ENCODE measurements at places on chromosomes 1 and 21.

- no peak for DNase-seq
Observed at GRCh38 chr1:98496256-98496995, 165.1 kb upstream of the SNX7 start.

DNA sequence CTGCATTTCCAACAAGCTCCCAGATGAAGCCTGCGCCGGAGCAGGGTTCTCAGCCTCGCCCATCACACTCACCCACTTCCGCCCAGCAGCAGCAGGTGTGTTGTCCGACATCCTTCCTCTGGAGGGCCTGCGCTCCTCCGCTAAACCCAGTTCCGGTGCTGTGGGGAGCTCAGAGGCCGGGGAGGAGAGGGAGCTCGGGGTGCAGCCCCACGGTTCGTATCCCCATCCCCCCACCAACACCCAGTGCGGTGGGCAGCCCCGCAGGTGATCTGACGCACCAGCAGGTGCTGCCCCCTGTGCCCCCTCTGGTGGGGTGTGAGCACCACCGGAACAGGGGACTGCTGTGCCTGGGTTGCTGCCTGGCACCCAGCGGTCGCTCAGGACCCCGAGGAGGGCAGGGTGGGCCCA is 3.4 kb upstream of the PEX10 start:
- peak; percentile 77 for DNase-seq

DNA sequence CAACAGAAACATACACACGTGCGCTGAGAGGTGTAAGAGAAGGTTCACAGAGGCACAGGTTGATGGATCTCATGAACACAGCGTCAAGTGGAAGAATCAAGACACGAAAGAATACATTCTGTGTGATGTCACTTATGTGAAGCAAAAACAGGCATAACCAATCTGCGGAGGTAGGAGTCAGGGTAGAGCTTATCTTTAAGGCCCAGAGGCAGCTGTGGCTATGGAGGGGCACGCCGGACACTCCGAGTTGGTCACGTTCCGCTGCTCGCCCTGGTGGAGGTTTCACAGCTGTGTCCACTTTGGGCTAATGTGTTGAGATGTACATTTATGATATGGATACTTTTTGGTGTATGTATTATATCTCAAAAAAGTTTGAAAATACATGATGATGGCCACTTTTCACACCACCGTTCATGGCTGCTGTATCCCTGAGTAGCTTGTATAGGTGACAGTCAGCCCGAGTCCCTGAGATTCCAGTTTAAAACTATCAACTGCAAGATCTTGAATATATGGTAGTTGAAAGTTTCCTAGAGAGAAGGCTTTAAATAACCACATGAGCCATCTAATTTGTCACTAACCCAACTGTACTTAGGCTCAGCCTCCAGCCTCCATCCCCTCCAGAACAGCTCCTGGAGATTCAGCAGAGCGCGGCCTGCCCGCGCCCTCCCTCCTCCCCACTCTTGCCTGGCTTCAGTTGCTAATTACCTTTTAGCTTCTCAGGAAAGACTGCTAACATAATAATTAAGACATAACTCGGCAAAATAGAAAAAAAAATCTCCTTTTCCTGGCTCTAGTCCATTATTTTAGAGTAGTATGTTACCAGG is 6.7 kb upstream of the ADARB1 start:
- DNase-seq = no peak

DNA sequence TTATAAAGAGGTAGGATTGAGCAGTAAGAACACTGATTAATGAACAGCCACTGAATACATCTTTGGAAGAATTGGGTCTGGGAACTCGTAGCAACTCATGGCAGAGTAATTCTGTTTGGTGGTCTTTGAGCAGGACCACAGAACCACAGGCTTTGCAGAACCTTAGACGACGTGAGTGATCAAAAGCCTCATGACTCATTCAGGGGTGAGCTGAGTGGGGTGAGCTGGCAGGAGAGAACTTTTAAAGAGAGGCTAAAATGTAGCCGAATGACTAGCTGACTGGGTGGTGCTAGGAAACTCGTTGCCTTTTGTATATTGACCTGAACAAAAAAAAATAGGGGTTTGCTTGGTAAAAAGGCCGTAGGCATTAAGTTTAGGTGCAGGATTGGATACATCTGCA is 313.8 kb downstream of the TGFB2 start:
- no peak for DNase-seq

DNA sequence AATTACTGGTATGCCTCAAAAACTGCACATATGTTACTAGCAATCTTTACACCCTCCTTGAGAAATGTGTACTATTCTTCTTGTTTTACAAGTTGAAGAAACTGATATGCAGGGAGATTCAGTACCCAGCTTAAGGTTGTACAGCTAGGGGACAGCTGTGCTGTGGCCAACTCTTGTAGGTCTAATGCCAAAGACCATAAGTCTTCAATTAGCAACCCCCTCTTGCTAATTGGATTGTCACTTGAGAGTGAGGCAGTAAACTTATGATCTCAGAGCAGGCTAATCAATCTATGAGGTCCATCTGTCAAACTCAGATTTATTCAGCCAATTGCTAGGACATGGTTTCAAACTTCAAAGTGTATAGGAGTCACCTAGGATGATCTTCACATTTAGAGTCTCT is 492.0 kb upstream of the USP24 start:
- DNase-seq = no peak

GRCh38 chr1:154186177-154186576 is 5.7 kb downstream of the TPM3 start:
- peak; percentile 64 for DNase-seq

- DNase-seq = no peak
Observed at GRCh38 chr1:12591267-12591938, 26.6 kb downstream of the DHRS3 start.

DNA sequence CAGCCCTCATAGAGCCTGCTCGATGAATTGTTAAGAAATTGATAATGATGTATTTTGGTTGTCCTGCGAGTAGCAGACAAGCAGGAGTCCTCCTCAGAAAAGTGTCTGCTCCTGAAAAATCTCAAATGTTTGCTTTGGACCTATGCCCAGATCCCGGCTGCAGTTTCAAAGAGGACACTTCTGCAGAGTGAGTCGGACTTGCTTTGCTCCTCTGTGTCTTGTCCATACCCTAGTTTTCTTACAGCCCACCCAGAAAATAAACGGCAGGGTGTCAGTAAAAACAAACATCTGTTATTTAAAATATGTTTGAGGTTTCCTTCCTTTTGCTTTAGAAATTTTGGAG is 2.8 kb downstream of the S100A10 start:
- peak; percentile 34 for DNase-seq

- no peak for DNase-seq
Observed at GRCh38 chr1:235112297-235113182, 16.1 kb downstream of the TOMM20 start.

GRCh38 chr1:230351514-230351913 is 74.6 kb downstream of the PGBD5 start:
- no peak for DNase-seq

DNA sequence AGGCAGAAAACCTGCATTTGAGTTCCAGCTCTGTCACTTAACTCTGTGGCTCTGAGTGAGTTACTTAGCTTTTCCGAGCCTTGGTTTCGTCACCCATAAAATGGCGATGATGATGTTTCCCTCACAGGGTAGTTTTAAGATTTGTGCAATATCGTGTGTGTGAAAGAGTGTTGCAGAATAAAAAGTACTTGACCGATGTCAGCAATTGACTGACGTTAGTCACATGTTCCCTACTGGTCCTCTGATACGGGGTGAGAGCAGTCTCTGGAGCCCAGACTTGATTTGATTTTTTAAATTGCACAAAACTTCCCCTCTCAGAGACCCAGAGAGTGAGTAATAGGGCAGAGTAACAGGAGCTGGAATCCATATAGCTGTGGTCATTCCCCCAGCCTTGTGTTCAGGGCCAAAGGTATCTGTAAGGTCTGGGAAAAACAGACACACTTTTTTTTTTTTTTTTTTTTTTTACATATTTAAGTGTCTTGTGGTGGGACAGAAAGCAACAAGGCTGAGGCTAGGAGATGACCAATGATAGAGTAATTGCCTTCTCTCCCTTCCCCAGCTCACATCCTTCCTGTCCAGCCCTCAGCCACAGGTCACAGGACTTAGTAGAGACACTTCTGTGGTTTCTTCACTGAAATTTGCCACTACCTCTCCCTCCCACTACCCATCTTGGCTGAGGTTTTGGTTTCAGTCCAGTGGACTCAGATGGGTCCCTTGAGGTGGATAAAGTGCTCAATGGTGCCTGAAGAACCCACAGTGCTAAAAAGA is 2.0 kb downstream of the FCER1G start:
- DNase-seq = no peak

- DNase-seq = no peak
Observed at GRCh38 chr21:18285379-18285778, 40.7 kb downstream of the CHODL start.

- DNase-seq = no peak
Observed at GRCh38 chr1:210144736-210145135, 87.9 kb upstream of the SERTAD4 start.

DNA sequence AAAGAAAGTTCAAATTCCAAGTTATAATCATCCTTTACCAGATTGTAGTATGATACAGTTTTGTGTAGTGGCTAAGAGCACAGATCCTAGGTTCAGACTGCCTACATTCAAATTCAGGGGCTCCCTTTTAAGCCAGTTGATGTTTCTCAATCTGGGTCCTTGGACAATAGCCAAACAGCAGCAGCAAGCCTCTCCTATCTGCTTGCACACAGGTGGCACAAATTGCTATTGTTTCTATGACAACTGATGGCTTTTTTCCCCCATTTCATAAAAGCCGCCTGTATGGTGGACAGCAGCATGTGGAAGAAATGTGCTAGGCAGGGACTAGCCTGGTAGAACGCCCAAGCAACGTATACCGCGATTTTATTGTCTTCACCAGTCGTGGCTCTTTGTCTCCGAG is 76.5 kb downstream of the S1PR1 start:
- no peak for DNase-seq

DNA sequence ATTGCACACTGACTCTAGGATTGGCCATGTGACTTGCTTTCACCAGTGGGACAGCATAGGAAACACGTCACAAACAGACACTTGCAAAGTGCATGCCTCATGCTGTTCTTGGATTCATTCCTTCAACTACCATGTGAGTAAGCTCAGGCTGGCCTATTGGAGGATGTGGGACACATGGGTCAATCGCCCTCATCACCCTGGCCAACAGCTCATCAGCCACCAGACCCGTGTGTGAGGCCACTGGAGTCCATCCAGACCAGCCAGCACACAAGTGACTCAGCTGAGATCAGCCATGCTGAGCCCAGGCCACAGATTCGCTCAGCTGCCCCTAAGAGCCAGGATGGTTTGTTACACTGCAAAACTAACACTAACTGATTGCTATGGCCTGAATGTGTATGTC is 216.1 kb upstream of the GRIK3 start:
- no peak for DNase-seq

DNA sequence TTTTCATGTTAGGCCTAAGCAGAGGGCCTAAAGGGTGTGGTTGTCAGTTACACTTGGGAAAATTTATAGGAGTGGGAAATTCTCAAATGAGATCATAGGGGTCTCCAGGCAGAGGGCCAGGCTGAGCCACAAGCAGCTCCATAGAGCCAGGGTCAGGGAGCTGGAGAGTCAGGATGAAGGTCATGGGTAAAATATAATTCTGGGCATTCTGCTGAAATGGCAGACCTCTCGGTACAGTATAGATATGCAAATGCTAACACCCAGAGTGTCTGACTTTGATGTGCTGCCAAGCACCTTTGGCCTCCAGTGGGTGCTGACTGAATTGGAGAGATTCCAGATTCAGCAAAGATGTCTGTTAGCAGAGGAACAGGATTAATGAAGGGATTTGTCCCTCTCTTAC is 40.1 kb downstream of the DNM3 start:
- no peak for DNase-seq

DNA sequence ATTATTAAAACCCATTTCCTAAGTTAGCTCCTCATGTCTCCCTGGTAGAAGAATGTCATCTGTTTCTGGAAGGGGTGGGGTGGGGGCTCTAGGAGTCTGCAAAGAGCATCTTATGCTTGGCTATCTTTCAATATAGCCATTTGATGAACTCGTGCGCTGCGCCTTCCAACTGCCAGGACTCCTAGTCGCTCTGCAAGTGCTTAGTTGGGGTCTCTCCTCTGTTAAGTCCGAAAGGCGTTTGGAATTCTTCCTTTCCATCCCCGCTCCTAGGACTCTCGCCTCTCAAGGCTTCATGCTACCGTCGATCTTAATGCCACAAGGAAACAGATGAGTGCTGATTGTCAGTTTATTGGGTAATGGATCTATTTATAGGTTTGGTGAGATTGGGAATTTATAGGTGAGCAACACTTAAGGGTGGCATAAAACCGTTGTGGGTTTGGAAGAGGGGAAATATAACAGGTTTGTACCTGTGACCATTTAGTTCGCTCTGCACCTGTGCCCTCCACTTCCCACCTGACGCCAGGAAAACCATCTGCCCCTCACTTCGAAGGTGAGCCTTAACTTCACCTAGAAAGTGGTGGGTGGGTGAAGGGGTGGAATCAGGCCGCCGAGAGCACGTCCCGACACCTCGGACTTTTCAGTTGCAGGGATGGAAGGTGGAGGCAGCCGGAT is 1.1 kb downstream of the KCNH1 start:
- no peak for DNase-seq

DNA sequence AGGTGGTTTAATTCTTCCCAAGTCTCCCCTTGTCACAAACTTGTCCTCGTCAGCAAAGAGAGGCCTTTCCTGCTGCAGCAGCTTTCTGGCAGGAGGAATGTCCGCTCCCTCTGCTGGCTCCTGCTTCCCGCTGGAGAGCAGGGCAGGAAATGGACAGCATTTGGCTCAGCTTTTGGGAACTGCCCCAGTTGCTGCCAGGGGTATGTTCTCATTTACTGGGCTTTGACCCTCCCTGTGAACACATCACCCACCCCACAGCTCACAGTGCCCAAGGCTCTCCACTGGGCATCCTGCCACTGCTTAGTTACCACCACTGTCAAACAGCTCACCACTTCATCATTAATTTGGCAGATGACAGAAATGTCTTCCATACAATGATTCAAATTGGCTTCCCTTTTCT is 75.4 kb downstream of the MRPL37 start:
- DNase-seq = no peak

DNA sequence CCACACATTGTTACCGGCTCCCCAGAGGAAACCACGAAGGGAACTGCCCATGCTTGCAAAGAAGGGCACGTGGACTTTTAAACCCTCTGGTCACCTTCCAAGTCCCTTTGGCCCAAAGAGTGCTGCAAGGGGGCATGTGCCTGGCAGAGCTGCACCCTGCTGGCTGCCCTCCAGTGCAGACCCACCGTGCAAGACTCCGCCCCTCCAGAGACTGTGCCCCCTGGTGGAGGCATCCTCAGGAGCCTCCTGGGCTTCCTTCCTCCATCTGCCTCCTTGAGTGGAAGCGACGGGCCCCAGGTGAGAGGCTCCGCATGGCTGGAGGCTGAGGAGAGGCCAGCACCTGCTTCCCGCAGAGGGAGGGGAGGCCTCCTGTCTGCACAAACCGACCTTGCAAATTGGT is 100.6 kb downstream of the CRYAA start:
- DNase-seq = no peak

DNA sequence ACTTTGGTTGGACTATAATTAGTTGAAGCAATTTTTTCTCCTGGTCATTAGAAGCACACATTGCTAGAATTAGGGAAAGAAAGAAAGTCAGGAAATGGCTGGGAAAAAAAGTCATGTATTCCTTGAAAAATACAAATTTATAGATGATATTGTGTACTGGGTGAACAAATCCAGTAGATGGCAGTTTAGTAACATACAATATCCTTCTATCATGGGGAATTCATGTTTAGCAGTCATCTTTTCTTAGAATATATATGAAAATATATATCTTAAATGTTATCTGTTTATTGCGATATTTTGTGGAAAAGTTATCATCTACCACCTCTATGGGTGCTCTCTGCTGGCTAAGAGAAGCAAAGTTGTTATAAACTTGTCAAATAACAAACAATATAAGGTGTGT is 13.1 kb upstream of the ZRANB2 start:
- no peak for DNase-seq

- no peak for DNase-seq
Observed at GRCh38 chr21:40752125-40752524, 94.8 kb downstream of the DSCAM start.

Measured in NCI-H510A (cell line).